ENCODE measurements at places on chromosomes 2 and 18.

DNA sequence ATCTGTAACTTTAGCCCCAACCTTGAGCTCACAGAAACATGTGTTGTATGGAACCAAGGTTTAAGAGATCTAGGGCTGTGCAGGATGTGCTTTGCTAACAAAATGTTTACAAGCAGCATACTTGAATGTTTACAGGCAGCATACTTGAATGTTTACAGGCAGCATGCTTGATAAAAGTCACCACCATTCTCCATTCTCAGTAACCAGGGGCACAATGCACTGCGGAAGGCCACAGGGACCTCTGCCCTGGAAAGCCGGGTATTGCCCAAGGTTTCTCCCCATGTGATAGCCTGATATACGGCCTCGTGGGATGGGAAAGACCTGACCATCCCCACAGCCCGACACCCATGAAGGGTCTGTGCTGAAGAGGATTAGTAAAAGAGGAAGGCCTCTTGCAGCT, 52.4 kb downstream of the LONRF2 start:
- no peak for DNase-seq

GRCh38 chr2:192070099-192070498, 124.6 kb downstream of the TMEFF2 start:
- no peak for DNase-seq

DNA sequence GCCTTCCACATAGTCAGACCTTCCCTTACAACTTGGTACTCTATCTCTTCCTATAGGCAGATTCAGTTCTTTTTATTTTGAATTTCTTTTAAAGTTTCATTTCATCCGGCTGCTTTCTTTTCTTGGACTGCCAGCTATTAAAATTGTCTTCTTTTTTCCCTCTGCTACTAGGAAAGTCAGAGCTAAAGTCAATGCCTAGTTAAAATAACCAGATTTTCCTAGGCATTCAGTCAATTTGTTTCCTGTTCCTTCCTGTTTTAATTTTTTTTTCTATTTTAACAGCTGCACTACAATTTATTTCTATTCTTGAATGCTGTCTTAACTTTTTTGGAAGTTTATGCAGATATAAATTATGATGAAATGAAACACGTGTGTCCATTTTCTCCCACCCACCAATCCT, 84.8 kb downstream of the EVA1A start:
- no peak for DNase-seq

DNA sequence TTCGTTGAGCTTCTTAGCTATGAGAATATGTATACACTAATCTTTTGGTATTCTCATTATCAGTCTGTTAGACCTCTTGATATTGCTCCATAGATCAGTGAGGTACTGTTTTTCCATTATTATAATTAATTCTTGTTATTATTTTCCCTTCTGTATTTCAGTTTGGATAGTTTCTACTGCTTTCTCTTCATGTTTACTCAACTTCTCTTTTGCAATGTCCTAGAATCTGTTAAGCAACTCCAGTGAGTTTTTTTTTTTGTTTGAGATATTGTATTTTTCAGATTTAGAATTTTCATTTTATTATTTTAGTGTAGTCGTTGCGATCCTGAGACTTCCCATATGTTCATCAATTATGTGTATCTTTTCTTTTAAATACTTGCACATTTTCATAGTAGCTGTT, 260.8 kb downstream of the SETBP1 start:
- no peak for DNase-seq

DNA sequence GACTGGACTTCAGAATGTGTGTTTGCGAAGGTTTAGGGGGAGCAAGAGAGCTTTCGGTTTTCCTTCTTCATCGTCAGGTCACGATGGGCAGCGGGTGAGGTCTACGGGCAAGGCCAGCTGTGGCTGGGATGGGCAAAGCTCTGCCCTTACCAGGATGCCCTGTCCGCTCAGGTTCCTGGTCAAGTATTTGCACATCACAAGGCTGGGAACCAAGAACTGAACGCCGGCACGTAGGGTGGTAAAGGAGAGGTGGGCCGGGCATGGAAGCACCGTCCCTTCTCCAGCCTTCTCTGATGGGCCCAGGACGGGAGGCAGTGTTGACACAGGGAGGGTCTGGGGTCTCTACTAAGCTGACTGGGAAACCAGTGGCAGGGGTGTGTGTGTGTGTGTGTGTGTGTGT, 50.5 kb upstream of the UBE2F start:
- no peak for DNase-seq

DNA sequence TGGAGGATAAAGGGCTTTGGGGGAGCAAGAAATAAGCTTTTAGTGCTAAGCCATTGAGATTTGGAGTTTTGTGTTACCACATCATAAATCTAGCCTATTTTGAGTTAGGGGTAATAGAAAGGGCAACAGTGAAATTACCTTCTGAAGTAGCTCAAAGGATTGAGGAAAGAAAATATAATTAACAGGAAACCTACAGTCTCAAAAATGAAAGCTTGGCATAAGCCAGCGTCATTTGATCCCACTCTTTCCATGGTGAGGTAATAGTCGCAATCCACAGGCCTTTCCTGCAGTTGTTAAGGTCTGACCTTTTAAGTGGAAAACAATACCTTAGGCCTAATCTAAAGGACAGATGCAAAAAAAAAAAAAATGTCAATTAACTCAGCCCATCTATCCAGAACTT, 182.7 kb downstream of the UXS1 start:
- DNase-seq = no peak

GRCh38 chr2:216773072-216773471, 77.7 kb upstream of the IGFBP5 start:
- DNase-seq = no peak

GRCh38 chr18:63145166-63145850, 174.3 kb downstream of the BCL2 start:
- no peak for DNase-seq

DNA sequence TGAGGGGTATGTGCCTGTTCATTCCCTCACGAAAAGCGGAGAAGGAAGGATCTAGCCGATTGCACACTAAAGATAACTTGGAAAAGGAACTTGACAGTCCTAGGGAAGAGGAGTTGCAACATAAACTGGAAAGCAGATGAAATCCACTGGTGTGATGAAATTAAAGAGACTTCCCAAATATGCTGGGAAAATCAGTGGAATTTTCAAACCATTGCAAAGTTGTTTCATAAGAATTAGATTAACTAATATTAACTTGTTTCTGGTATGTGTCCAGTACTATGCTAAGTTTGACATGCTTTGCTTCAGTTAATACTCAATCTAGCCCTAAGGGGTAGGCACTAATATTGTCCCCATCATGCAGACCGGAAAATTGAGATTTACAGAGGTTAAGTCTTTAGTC, 222.7 kb downstream of the IKZF2 start:
- no peak for DNase-seq

- DNase-seq = no peak
These were observed 101.9 kb upstream of the RAB12 start for GRCh38 chr18:8507361-8507760.

DNA sequence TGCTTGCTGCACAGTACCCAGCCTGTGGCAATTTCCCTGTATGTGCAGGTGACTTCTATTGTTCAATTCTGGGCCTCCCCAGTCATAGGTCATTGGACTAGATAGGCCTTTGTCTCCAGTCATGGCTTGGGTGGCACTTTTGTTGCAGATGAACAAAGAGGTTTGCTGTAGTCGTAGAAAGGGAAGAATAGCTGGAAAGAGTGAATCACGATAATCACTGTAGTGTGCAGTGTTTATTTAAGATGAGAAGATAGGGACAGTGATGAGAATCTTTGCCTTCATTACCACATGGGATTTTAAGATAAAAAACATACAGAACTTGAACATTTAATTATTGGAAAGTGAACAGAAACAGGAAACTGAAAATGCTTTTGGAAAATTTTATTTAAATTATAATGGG, 156.1 kb upstream of the CYRIA start:
- DNase-seq = no peak

DNA sequence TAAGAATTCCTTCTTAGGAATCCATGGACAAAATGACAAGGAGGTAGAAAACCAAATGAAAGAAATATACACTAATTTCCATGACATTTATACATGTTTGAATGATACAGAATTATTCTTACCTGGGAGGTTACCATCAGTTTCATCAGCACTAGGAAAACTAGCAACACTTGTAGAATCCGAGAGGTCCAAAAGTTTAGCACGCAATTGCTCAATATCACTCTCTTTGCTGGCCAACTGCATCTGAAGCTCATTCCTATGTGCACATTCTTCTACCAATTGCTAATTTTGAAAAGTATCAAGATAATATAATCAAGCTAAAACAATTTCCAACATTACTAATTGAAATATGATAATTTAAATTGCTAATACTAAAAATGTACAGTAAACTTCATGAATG, 144.8 kb downstream of the ROCK1 start:
- no peak for DNase-seq

DNA sequence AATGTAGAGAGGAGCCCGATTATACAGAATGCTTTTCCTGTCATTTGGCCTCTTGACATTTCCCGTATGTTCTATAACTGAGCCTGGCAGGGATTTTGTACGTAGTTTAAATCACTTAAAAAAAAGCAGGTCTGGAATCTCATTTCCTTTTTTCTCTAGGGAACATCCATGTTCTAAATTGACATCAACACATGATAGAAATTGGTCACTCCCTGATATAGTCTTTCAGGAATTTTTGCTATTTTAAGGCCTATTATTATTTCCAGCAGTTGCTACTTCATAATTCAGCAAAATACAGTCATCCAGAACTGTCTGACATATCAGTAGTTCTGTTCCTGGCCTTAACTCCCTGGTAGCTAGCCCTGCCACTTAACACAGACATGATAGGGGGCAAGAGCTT, 565.7 kb upstream of the ZEB2 start:
- no peak for DNase-seq

- DNase-seq = no peak
These were observed 1.5 kb downstream of the MTA3 start for GRCh38 chr2:42569883-42570282.

All from stimulated activated effector memory CD8-positive, alpha-beta T cell treated with anti-CD3 and anti-CD28 coated beads, Interleukin-12 subunit alpha, Interleukin-12 subunit beta, amount 100 ng/mL, for 72 hours (primary cell).